ENCODE measurements at places on chromosomes 7 and 10. TPM values are rescaled to one million over a fixed set of nuclear protein-coding genes. Genes with fewer than 3 reads are reported as not detected.

DNA sequence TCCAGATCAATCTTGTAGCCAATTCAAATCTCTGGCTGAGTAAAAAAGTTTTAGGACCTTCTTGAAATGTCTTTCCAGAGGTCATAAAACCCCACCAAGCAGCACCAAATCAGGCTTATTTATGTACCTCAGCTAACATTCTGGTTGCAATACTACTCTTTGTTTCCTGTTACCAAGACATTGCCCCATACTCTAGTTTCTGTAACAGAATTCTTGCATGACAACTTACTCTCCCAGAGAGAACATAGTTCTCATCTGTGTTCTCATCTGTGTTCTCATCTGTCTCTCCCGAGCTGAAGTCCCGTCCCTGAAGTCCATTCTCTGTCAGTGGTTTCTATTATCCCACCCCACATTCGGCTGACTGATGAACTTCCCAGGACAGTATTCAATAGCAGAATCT is 1285.1 kb downstream of the XPNPEP1 start:
- no peaks in the 10 kb centered on the region for H3K27me3 ChIP-seq
- H3K4me1 ChIP-seq, result no peaks in the 10 kb centered on the region
- no peak for DNase-seq
- no peak overlapping the region for H3K4me3 ChIP-seq
- H3K36me3 ChIP-seq, result no peaks in the 10 kb centered on the region

DNA sequence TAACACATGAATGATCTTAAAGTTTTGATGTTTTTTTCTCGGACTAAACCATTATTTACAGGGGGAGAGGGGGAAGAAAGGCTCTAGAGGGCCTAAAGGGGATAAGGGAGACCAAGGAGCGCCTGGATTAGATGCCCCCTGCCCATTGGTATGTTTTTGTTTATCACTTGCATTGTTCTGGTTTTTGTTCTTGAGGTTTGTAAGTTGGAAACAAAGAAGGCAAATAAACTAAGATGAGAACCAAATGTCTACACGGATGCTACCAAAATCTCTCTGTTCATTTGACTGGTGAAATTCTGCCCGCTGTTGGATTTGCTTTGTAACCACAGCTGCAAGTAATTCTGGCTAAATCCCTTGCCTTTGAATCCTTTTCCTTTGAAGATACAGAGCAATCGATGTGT is 99.8 kb upstream of the MACROH2A2 start:
- no peaks in the 10 kb centered on the region for H3K36me3 ChIP-seq
- H3K27me3 ChIP-seq, result no peaks in the 10 kb centered on the region
- no peak overlapping the region for H3K4me3 ChIP-seq

Gene FKBP6
- not detected for total RNA-seq

Gene PRXL2A
- total RNA-seq, result 8.5 TPM
